Calu3 (cell line): ENCODE measurements at places on chromosomes 7 and 10. TPM values are rescaled to one million over a fixed set of nuclear protein-coding genes. Genes with fewer than 3 reads are reported as not detected.

DNA sequence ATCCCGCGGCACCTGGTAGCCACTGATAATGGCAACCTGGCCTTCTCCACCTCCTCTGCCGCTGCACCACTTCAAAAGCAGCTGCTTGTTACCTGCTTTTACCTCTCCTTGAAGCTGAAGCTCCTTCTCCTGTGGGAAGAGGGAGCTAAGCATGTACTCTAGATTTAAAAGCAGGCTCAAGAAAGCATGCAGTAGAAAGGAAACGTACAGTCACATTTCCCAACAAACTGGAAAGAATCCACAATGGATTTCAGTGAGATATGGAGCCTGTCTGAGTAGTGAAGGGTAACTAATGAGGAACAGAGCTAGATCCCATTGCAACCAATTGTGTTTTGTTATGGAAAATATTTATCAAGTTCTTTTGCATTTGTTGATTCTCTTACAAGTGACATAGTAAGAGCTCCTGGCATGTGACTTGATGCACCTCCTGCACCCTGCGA lies 457.4 kb upstream of the GALNT17 start:
- H3K36me3 ChIP-seq: no peaks in the 10 kb centered on the region
- H3K27me3 ChIP-seq: no peaks in the 10 kb centered on the region
- no peak overlapping the region for H3K4me3 ChIP-seq
- no peaks in the 10 kb centered on the region for H3K4me1 ChIP-seq

DNA sequence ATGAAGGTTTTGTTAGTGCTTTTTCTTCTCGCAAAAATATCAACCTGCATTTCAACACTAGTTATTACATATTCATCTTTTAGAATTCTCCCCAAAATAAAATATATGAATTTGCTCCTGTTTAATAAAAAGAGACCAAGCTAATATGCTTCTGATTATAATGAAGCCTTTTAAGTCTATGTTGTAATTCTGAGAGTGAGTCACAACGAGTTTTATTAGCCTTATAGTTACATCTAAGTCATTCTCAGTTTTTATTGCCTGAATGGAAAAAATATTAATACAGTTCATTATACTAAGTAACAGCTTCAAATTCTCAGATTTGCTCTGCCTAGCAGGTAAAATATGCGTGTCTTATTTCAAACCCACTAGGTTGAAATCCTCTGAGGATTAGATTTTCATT lies 152.4 kb upstream of the CELF2 start:
- H3K27me3 ChIP-seq: no peaks in the 10 kb centered on the region
- no peak for DNase-seq
- no peaks in the 10 kb centered on the region for H3K4me1 ChIP-seq
- no peak overlapping the region for H3K4me3 ChIP-seq

DNA sequence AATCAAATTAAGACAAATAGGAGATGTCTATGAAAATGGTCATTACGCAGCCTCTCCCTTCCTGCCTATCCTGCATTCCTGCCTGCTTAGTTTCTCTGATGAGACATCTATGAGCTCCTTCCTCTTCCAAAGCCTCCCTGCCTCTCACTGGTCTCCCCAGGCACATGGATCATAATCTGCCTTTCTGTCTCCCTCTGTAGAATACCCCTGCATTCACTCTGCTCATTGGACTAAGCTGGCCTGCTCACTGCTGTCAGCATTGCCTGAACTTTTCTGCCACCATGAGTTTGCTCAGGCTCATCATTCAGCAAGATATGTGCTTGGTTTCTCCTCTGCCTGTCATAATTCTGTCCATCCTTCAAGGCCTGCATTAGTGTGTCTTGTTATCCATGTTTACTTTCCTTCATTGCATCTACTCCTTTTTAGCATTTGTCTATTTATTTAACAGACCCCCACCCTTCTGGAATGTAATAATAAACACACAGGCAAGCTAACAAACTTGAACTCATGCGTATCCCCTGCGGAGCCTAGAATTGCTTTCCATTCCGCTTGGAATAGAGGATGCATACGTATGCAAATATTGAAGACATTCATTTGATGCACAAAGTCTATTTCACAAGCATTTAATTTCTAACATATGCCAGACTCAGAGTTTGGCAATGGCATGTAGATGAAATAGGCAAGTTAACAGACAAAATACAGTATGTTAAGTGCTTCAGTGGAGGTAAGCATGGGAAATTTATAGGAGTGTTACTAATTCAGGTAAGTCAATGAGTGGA lies 88.3 kb downstream of the PTPRZ1 start:
- H3K4me1 ChIP-seq: no peaks in the 10 kb centered on the region
- H3K27me3 ChIP-seq: no peaks in the 10 kb centered on the region
- H3K36me3 ChIP-seq: no peaks in the 10 kb centered on the region
- DNase-seq: no peak
- H3K4me3 ChIP-seq: no peak overlapping the region
- H3K27ac ChIP-seq: no peak overlapping the region

- no peak overlapping the region for H3K4me3 ChIP-seq
- H3K36me3 ChIP-seq: no peaks in the 10 kb centered on the region
- DNase-seq: no peak
Observed at GRCh38 chr10:126731610-126731990, 61.1 kb upstream of the C10orf90 start.

The KNDC1 gene
- 1.2 and 1.7 TPM in 2 replicates for total RNA-seq

DNA sequence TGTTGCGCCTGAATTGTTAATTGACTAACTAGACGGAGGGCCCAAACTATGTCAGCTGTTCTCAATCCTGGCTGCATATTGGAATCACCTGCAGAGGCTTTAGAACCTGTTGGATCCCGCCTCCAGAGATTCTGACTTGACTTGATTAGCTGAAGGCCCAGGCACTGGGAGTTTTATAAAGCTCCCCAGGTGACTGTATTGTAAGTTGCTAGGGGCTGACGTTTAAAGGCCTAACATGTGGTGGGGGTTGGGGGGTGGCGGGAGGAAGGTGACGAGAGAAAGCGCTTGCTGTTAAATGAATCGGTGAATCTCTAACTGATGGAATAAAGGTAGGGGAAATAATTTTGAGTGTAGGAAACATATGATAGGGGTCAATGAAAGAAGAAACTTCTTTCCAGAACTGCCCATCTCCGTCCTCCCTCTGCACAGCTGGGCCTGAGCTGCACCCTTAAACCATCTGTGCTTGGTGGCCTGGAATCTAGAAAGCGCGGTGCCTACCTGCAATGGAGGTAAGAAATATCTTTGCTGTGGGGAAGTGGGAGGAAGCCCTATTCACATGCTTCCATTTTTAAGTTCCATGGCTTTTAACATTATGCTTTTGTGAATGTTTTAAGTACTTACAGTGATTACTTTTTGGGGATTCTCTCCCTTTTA lies 225.0 kb upstream of the FAM3C start:
- no peak overlapping the region for H3K27ac ChIP-seq
- no peaks in the 10 kb centered on the region for H3K36me3 ChIP-seq
- DNase-seq: no peak

The UPK3BL1 gene
- 22.0 and 22.5 TPM in 2 replicates for total RNA-seq

- H3K36me3 ChIP-seq: no peaks in the 10 kb centered on the region
- peak overlapping the region; percentile 13 for H3K27ac ChIP-seq
- peak; percentile 45 for DNase-seq
- no peaks in the 10 kb centered on the region for H3K27me3 ChIP-seq
- H3K4me1 ChIP-seq: no peaks in the 10 kb centered on the region
Observed at GRCh38 chr7:88184848-88185304, 35.0 kb downstream of the SRI start.

DNA sequence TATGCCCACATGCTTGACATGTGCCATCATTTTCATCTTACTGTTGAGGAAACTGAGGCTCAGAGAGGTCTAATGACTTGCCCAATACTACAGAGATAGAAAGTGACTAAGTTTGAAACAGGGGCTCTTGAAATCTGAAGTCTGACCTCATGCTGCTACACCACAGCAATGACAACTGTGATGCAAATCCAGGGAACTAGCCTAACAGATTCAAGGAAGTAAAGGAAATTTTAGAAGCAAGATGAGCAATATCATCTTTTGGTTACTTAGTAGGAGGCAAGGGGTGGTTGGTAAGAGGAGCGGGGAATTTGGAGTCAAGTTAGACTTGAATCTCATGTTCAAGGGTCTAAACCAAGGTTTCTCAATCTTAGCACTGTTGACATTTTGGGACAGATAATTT lies 26.3 kb upstream of the OSBPL3 start:
- no peak overlapping the region for H3K27ac ChIP-seq
- no peak overlapping the region for H3K4me3 ChIP-seq
- no peak for DNase-seq
- H3K4me1 ChIP-seq: no peaks in the 10 kb centered on the region
- H3K27me3 ChIP-seq: no peaks in the 10 kb centered on the region

The KCND2 gene
- total RNA-seq: 1.2 and 2.4 TPM in 2 replicates

DNA sequence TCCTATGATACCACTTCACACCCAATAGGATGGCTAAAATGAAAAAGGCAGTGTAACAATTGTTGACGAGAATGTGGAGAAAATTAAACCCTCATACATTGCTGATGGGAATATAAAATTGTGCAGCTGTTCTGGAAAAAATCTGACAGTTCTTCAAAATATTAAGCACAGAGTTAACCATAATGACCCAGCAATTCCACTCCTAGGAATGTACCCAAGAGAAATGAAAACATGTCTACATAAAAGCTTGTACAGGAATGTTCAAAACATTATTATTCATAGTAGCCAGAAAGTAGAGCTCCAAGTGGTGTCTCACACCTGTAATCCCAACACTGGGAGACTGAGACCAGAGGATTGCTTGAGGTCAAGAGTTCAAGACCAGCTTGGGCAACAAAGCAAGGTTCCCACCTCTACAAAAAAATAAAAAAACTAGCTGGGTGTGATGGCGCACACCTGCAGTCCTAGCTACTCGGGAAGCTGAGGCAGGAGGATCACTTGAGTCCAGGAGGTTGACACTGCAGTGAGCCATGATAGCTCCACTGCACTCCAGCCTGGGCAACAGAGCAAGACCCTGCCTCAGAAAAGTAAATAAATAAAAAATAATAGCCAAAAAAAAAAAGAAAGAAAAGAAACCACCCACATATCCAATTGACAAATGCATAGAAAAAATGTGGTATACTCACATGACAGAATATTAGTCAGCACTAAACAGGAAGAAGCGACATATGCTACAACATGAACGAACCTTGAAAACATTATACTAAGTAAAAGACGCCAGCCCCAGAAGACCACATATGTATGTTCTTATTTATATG lies 5.0 kb downstream of the RHEB start:
- peaks cover 40% of the 10 kb centered on the region for H3K36me3 ChIP-seq
- no peak overlapping the region for H3K27ac ChIP-seq
- no peak for DNase-seq
- peaks cover 43% of the 10 kb centered on the region for H3K4me1 ChIP-seq
- H3K4me3 ChIP-seq: no peak overlapping the region

- DNase-seq: no peak
- no peaks in the 10 kb centered on the region for H3K36me3 ChIP-seq
- no peaks in the 10 kb centered on the region for H3K27me3 ChIP-seq
- peaks cover 61% of the 10 kb centered on the region for H3K4me1 ChIP-seq
Observed at GRCh38 chr7:116224492-116225098, 14.3 kb downstream of the TES start.

GRCh38 chr7:128033246-128033645 lies 2.0 kb upstream of the LRRC4 start:
- H3K4me3 ChIP-seq: no peak overlapping the region
- H3K4me1 ChIP-seq: no peaks in the 10 kb centered on the region
- no peak for DNase-seq
- no peak overlapping the region for H3K27ac ChIP-seq

GRCh38 chr10:123327896-123328295 lies 173.7 kb downstream of the BUB3 start:
- no peaks in the 10 kb centered on the region for H3K4me1 ChIP-seq
- no peak for DNase-seq
- H3K36me3 ChIP-seq: no peaks in the 10 kb centered on the region
- no peak overlapping the region for H3K27ac ChIP-seq

The CXCL12 gene
- not detected in 2 replicates for total RNA-seq

DNA sequence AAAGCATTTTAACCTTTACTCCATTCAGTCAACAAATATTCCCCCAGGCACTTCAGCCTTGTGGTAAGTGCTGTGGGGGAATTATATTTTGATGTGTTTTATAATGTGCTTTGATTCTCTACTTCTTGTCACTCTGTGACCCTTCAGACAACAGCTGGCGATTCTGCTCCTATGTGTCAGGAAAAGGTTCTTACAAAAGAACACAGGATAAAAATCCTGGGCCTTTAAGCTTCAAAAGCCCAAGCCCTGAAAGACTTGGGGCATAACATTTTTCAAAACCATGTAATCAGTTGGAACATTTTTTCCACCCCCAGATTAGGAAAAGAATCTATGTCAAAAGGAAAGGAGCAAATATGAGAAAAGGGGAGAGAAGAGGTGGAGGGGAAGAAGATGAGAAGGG lies 37.8 kb upstream of the LRRC17 start:
- peak overlapping the region; percentile 24 for H3K4me3 ChIP-seq
- DNase-seq: no peak

- no peak overlapping the region for H3K27ac ChIP-seq
- no peaks in the 10 kb centered on the region for H3K27me3 ChIP-seq
- no peak for DNase-seq
- no peak overlapping the region for H3K4me3 ChIP-seq
Observed at GRCh38 chr7:116984511-116984910, 31.2 kb downstream of the ST7 start.

DNA sequence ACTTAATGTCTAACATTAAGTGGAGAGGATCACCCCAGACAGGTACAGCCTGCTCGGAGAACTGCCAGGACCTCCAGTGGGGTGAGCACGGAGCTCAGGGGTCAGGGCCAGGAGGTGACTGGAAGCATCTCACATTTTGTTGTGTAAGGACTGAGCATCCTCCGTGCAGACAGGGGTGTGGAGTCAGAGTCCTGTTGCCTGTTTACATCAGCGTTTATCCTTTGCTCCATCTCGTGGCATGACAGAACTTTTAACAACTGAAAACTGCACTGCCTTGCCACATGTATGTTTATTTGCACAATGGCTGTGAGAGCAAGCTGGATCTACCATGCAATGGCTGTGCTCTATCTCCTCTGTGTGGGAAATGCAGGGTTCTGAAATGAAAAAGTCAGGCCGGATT lies 175.4 kb upstream of the AKR1E2 start:
- H3K27ac ChIP-seq: peak overlapping the region; percentile 76
- H3K36me3 ChIP-seq: peaks cover 5% of the 10 kb centered on the region
- DNase-seq: no peak

The PIP4K2A gene
- total RNA-seq: 22.7 and 24.2 TPM in 2 replicates

The BTAF1 gene
- 29.2 and 30.7 TPM in 2 replicates for total RNA-seq

DNA sequence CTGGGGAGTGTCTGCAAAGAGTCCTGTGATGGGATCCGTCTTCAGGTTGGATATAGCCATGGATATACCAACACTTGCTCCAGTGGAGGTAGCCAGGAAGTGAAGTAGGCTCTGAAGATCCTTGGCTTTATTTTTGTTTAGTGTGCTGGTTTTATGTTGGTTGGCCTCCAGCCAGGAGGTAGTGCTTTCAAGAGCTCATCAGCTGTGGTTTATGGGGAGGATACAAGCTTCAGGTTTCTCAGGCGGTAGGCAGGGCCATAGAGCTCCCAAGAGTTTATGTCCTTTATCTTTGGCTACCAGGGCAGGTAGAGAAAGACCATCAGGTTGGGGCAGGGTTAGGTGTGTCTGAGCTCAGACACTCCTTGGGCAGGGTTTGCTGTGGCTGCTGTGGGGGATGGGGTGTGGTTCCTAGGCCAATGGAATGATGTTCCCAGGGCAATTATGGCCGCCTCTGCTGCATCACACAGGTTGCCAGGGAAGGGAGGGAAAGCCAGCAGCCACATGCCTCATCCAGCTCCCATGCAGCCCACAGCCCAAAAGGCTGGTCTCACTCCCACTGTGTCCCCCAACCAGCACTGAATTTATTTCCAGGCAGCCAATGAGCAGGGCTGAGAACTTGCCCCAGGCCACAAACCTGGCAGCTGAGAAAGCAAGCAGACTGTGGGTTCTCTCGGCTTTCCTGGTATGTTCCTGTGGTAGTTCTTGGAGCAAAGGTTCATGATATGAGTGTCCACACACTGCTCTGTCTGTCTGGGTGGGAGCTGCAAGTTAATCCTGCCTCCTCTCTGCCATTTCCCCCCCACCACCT lies 67.0 kb upstream of the PRLHR start:
- no peak overlapping the region for H3K4me3 ChIP-seq
- no peaks in the 10 kb centered on the region for H3K36me3 ChIP-seq
- H3K27ac ChIP-seq: no peak overlapping the region
- H3K4me1 ChIP-seq: no peaks in the 10 kb centered on the region
- DNase-seq: no peak
